ENCODE measurements at places on chromosomes 16 and 17.
A peak's percentile ranks its signal among the peaks of the same experiment; 100 is the strongest.

GRCh38 chr17:72422505-72423285 lies 301.9 kb downstream of the SOX9 start:
- DNase-seq, result peak; percentile 88

DNA sequence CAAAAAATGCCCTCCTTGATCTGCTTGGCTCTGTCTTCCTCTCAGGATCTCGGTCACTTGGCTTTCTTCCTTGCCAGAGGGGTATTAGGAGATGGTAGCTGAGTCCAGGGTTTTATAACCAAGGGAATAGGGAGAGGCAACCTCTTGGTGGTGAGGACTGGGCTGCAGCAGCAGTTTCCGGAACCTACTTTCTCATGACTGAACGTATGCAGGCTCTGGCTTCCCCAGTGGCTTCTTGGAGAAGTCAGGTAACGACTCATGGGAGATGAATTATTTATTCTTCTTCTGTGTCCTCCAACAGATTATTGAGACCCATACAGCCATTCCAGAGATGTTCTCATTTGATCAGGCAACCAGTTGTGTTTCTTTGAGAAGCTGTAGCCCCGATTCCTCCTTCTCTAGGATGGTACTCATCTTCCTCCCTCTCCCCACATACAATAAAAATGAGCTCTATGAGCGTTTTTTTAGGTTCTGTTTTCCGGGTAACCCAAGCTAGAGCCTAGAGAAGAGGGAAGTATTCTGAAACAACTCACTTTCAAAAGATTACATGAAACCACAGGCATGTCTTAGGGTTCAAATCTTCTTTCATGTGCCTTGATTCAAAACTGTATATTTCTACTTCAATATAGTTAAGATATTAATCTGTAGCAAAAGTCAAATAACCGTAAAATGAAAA lies 22.3 kb upstream of the DHX40 start:
- DNase-seq, result peak; percentile 9

DNA sequence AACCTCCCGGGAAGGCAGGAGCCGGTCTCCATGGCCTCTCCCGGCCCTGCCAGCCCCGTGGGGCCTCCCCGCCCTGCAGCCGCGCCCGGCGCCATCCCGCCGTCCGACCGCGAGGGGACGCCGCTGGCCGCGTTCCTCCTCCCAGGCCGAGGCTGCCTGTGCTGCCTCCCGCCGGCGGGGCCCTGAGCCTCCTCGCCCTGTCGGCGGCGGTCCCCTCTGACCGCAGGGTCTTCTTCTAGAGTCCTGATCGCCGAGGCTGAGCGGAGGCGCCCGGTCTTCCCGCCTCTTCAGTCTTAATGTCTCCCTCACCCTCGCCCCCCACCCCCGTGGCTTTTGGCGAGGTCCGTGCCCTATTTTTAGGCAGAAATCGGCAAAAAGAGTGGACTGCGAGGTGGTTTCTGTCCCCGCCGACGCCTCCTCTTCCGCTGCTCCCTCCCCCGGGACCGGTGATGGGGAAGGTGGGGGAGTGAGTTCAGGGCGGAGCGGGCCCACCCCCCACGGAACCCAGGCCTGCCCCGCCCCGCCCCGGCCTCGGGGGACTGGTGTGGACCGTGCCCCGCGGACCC lies 794 bp upstream of the CPNE7 start:
- DNase-seq, result peak; percentile 86

GRCh38 chr16:9077091-9077809 lies 14.2 kb upstream of the HAPSTR1 start:
- DNase-seq, result peak; percentile 55

DNA sequence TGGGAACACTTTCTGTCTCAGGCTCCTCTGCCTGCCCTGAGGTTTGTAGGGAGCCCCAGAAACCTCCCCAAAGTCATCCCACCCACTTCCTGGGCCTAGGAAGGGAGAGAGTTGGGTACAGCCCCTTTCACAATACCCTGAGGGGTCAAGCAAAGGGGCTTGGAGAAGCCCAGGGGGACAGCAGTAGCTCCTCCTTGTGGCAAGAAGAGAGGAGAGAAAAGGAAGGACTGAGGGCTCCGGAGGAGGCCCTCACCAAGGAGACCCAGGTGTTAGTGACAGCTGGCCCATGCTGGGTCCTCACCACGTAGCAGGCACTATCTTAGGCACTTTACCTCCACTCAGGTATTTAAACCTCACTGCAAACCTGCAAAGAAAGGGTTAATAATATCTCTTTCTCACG lies 112.8 kb downstream of the IRX5 start:
- DNase-seq, result peak; percentile 47

- DNase-seq, result peak; percentile 28
Observed at GRCh38 chr16:67063008-67063407, 34.1 kb downstream of the CBFB start.

GRCh38 chr16:81620796-81621195 lies 158.3 kb upstream of the PLCG2 start:
- no peak for DNase-seq

- DNase-seq, result no peak
Observed at GRCh38 chr17:21371511-21372081, 4.6 kb upstream of the KCNJ12 start.

DNA sequence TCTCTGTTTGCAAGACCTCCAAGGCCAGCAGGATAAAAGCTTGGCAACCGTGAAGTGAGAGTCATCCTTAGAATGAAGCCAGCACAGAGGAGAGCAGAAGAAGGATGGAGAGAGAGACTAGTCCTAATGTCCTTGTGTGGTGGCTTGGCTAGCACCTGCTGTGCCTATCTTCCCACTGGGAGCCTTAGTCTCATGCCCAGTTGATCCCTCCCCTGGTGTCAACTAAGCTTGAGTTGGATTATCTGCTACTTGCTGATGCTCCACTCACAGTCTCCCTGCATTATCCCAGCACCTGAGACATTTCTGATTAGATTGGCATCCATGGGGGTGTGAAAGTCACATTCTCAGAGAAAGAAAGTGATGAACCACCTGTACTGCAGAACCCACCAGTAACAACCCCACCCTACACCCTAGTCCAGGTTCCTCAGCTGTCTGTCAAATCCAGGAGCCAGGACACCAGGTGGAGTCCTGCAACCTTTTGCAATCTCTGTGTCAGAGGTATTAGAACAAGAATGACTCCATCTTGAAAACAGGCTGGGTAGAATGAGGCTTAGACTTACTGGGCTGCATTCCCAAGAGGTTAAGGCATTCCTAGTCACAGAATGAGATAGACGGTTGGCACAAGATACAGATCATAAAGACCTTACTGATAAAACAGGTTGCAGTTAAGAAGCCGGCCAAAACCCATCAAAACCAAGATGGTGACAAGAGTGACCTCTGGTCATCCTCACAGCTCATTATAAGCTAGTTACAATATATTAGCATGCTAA lies 460.2 kb upstream of the C16orf82 start:
- no peak for DNase-seq

DNA sequence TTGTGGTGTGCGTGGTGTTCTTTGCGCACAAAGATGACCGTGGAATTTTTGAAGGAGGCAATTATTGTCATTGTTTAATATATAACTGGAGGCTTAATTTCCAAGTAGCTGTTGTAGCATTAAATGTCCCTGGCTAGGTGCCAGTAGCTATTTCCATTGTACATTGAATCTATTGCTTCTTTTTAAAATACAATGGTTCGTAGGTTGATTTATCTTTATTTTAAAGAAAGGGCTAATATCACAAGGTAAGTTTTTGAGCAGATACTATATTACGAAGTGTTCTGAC lies 127.1 kb downstream of the RPTOR start:
- DNase-seq, result no peak

DNA sequence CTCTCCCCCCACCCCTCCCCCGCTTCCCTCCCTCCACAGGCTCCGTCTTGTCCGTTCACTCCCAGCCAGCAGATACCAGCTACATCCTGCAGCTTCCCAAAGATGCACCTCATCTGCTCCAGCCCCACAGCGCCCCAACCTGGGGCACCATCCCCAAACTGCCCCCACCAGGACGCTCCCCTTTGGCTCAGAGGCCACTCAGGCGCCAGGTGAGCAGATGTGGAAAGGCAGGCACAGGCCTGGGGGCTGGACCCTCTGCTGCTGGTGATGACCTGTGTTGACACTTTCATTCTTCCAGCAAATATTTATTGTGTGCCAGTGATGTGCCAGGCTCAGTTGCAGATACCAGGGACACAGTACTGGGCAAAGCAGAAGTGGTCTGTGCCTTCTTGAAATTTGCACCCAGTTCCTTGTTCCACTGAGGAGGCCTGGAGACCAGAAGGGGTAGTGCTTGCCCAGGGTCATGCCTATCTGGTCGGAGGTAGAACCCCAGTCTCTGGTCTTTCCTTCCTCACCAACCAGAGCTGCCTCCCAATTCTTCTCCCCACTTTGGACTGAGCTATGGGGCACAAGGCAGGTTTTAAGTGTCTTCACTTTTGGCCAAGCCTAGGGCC lies 10.3 kb upstream of the ABCC3 start:
- DNase-seq, result no peak
